Activated naive CD8-positive, alpha-beta T cell treated with anti-CD3 and anti-CD28 coated beads for 36 hours (primary cell): ENCODE measurements at places on chromosomes 6 and 20.

- no peak for DNase-seq
- H3K27me3 ChIP-seq, result peaks cover 4% of the 10 kb centered on the region
- H3K4me1 ChIP-seq, result peaks cover 2% of the 10 kb centered on the region
- H3K4me3 ChIP-seq, result no peak overlapping the region
- H3K27ac ChIP-seq, result no peak overlapping the region
Observed at GRCh38 chr20:53231061-53231460, 258.9 kb downstream of the TSHZ2 start.

- H3K27me3 ChIP-seq, result no peaks in the 10 kb centered on the region
- no peak for DNase-seq
- peaks cover 10% of the 10 kb centered on the region for H3K4me1 ChIP-seq
- H3K36me3 ChIP-seq, result peaks cover 54% of the 10 kb centered on the region
Observed at GRCh38 chr6:44951253-44951747, 376.8 kb upstream of the RUNX2 start.

DNA sequence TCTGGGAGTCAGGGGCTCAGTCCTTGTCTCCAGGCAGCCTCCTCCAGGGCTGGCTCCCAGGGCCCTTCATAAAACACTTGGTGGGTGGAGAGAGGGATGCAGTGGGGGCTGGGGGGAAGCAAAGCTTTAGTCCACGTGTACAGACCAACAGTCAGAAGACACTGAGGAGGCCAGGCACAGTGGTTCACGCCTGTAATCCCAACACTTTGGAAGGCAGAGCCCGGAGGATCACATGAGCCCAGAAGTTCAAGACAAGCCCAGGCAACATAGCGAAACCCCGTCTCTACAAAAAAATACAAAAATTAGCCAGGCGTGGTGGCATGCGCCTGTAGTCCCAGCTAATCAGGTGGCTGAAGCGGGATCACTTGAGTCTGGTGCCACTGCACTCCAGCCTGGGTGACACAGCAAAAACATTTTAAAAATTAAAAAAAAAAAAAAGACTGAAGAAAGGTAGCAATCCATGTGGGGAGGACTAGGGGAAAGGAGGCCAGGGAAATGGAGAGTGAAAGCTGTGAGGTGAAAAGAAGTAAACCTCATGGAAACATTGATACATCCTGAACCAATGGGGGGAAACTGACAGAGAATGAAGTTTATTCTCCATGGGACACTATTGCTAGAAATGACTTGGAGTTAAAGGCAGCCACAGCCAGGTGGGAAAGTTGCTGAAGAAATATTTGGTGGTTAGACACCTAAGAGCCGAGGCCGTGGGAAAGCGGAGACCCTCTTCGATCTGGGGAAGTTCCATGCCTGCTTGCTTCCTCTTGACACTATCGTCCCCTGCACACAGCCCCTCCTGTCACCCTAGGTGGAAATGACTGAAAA lies 35.4 kb downstream of the PIM1 start:
- H3K4me1 ChIP-seq, result peaks cover 70% of the 10 kb centered on the region
- DNase-seq, result peak; percentile 67
- peaks cover 2% of the 10 kb centered on the region for H3K36me3 ChIP-seq
- no peaks in the 10 kb centered on the region for H3K27me3 ChIP-seq
- H3K27ac ChIP-seq, result peak overlapping the region; percentile 93
- H3K4me3 ChIP-seq, result peak overlapping the region; percentile 33

DNA sequence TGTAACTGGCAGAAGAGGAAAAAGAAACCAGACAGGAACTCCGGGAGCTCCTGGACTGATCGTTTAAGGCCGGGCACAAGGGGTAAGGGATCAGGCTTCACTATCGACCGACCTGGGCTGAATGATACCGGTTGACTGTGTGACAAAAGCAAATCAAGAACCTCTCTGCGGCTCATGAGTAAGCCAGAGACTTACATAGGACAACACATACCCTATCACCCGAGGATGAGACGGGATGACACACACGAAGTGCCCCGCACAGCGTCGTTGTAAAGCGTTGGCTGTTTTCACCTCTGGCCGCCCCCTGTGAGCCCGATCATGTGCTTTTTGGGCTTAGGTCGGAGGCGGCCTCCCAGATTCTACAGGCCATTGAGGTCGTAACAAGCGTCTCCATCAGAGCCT lies 695 bp upstream of the TGIF2 start:
- H3K36me3 ChIP-seq, result peaks cover 24% of the 10 kb centered on the region
- H3K27ac ChIP-seq, result peak overlapping the region; percentile 99
- H3K27me3 ChIP-seq, result no peaks in the 10 kb centered on the region
- H3K4me3 ChIP-seq, result peak overlapping the region; percentile 95
- peak; percentile 76 for DNase-seq

DNA sequence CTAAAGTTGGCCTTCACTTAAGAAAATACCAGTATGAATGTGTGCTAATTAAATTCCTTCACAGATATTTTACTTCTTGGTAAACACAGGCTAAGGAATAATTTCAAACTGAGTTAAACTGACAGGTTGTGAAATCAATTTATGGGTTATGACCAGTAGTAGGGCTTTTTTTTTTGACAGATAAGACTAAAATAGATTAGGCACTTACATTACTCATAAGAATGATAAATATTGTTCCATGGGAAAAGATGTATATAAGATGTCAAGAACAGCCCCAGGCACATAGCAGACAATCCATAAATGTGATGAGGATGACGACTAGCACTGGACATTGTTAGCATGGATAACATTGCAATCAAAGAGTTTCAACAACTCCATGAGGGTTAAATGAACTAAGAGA lies 22.9 kb downstream of the NT5E start:
- no peak overlapping the region for H3K4me3 ChIP-seq
- H3K4me1 ChIP-seq, result peaks cover 21% of the 10 kb centered on the region
- no peaks in the 10 kb centered on the region for H3K27me3 ChIP-seq

- H3K27ac ChIP-seq, result peak overlapping the region; percentile 95
- H3K4me1 ChIP-seq, result peaks cover 34% of the 10 kb centered on the region
- H3K36me3 ChIP-seq, result peaks cover 42% of the 10 kb centered on the region
- DNase-seq, result peak; percentile 49
- H3K4me3 ChIP-seq, result peak overlapping the region; percentile 96
Observed at GRCh38 chr20:58389324-58389967, 417 bp downstream of the VAPB start.

- no peaks in the 10 kb centered on the region for H3K36me3 ChIP-seq
- H3K27ac ChIP-seq, result no peak overlapping the region
- no peak overlapping the region for H3K4me3 ChIP-seq
- DNase-seq, result no peak
- H3K4me1 ChIP-seq, result no peaks in the 10 kb centered on the region
Observed at GRCh38 chr6:41672016-41672415, 33.7 kb downstream of the MDFI start.
